NCI-H82 (cell line): ENCODE measurements at places on chromosomes 2 and 18.

DNA sequence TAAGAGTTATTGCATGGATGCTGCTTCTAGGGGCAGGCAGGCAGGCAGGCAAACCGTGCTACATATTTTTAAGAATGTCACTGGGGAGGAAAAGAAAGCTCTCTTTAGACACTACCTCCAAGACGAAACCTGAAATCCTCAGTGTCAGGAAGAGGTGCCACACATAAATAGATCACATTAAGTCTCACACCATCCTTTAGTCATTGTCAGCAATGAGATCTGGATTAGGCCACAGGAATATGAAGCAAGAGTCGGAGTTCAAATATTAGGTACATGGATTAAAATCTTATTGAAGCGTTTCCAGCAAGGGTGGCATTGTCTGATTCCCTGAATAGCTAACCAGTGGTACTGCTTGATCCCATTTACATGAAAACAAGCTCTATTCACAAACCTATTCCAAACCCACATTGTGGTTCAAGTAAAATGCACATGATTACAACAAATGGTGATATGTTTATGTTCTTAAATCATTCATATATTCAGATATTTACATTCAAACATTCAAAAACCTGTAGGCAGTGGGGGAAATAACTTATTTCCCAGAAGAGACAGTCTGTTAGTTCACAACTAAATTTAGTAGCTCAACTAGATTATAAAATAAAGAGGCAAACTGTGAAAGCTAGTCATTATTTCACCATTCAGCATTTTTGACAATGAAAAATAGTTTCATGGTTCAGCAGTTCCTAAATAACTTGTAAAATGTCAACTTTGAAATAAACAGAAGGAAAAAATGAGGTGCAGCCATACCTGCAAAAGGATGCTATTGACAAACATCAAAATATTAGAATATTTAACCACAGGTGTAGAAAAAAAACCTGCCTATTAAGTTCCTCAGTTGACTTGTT lies 195.4 kb upstream of the SIX3 start:
- DNase-seq: peak; percentile 53

DNA sequence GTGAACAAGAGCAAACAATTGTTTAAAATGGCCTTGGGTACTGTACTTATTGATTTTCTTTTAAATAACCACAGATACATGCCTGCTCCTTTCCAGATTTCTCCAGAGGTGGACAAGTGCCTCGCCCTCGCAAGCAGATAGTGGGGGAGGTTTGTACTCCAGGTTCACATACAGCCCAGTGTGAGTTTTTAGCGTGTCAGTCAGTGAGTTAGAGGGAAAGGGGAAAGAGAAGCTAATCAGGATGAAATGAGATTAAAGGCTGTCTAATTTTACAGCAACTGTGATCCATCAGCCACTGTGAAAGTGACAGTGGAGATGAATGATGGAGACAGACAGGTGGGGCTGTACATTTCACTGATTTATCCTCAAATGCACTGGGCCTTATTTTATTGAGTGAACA lies 74.7 kb downstream of the KLHL14 start:
- peak; percentile 94 for DNase-seq

DNA sequence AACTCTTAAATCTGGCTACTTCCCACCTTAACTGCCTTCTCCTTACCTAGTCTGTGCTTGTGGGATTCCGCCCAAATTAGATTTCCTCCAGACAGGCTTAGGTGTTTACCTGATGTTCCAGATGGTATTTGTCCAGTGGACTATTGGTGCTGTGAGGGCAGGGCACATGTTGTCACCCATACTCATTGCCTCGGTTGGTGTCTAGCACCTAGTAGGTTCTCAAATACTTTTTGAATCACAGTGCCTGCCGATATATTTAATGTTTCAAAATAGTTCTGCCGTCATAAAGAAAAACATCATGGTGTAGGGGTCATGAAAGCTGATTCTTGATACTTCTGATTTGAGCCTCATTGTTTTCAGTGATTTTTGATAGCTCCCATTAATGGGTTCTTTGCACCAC lies 1.1 kb downstream of the SEPTIN2 start:
- peak; percentile 53 for DNase-seq

DNA sequence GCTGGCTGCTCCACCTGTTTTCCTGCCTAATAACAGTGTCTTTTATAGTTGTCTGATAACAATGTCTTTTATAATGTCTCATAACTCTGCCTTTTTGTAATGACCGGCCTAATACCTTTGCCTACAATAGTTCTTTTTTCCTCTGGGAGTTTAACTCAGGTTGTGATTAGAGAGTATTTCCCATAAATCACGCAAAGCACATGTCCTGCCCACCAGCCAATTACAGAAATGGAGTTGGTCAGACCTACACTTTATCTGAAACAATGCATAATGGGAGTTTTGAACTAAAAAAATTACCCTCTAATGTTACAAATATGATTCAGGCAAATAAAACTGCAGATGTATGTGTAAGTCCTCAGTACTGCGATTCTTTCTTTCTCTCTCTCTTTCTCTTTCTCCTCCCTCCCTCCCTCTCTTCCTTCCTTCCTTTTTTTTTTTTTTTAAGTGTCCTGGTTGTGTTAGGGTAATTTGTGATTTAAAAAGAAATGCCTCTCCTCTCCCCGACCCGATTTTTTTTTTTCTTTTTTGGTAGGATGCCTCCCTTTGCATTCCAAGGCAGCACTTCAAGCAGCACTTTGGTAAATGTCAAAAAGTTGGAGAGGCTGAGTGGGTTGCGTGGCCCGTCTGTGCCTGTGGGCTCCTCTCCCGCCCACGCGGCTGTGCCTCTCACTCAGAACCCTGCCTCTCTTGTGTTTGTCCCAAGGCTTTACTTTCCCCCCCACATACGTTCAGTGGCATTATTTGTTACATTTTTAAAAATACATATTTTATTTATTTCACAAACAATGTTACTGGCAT lies 147.3 kb downstream of the AGAP1 start:
- no peak for DNase-seq

DNA sequence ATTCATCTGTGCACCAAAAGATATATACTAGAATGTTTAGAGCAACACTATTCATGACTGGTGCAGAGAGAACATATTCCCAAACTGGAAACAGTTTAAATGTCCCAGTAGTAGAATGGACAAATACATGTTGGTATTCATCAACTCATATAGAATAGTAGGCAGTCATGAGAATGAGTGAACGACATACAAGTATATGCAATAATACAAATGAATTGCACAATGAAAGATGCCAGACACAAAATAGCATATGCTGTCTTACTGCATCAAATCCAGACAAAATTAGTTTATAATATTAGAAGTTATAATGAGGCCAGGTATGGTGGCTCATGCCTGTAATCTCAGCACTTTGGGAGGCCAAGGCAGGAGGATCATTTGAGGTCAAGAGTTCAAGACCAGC lies 8.3 kb upstream of the PRKAG3 start:
- DNase-seq: no peak

GRCh38 chr2:240437861-240438809 lies 2.7 kb downstream of the GPC1 start:
- DNase-seq: peak; percentile 76

- DNase-seq: no peak
Observed at GRCh38 chr2:4840791-4841190, 851.4 kb upstream of the SOX11 start.

GRCh38 chr2:200054681-200055468 lies 99.5 kb downstream of the MAIP1 start:
- peak; percentile 7 for DNase-seq

- DNase-seq: peak; percentile 66
Observed at GRCh38 chr2:46342566-46343315, 45.5 kb downstream of the EPAS1 start.

DNA sequence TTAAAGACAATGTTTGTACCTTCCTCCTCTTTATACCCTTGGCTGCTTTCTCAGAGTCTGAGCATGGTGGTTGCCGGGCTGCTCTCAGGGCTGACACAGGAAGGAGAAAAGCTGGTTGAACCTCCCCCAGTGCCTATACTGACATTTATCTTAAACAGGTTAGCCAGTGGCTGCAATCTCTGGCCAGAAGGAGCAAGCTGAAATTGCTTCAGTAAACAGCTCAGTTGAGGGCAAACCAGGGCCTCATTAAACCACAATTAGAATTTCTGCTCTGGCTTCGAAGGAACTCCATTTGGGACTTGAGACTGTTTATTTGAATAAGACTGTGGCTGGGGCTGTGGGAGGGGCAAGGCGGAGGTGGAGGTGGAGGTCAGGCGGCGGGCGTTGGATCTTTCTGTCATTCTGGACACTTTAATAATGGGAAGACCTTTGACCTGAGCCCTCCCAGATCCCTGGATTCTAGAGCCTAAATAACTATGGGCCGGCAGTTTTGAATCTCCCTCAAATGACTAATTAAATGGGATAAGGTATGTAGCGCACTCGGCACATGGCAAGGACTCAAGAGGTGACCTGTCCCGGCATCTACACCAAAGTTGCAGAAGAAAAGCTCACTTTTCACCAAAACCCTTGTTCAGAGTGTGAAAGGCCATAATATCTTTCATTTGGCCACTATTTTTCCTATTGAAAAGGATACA lies 120.6 kb upstream of the MYCN start:
- no peak for DNase-seq
